ENCODE measurements at places on chromosomes 1 and 21.
A peak's percentile ranks its signal among the peaks of the same experiment; 100 is the strongest.

DNA sequence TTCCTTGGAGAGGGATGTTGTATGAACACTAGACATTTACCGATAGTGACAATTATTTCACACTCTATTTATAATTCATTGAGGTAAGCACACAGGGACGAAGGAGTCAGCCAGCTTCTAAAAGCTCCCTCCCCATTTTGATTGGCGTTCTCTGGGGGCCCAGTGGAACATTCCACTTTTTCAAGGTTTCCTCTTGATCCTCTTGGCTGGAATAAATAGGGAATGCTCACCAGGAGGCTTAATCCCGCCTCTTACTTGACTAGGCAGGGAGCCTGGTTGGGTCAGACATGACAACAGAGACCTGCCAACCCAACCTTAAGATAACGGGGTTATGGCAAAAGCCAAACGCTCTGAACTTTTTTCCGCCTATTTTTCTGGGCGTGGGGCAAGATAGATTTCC is 974 bp downstream of the ACTN2 start:
- no peak for DNase-seq

GRCh38 chr1:239268007-239268406 is 118.4 kb upstream of the CHRM3 start:
- no peak for DNase-seq

- DNase-seq, result no peak
Measured at GRCh38 chr1:59083946-59084865, 212.7 kb upstream of the FGGY start.

GRCh38 chr1:71778940-71779339 is 503.4 kb downstream of the NEGR1 start:
- DNase-seq, result no peak

- no peak for DNase-seq
Measured at GRCh38 chr1:41645062-41645461, 160.6 kb upstream of the EDN2 start.

GRCh38 chr1:94753171-94753972 is 66.8 kb upstream of the SLC44A3 start:
- DNase-seq, result no peak

DNA sequence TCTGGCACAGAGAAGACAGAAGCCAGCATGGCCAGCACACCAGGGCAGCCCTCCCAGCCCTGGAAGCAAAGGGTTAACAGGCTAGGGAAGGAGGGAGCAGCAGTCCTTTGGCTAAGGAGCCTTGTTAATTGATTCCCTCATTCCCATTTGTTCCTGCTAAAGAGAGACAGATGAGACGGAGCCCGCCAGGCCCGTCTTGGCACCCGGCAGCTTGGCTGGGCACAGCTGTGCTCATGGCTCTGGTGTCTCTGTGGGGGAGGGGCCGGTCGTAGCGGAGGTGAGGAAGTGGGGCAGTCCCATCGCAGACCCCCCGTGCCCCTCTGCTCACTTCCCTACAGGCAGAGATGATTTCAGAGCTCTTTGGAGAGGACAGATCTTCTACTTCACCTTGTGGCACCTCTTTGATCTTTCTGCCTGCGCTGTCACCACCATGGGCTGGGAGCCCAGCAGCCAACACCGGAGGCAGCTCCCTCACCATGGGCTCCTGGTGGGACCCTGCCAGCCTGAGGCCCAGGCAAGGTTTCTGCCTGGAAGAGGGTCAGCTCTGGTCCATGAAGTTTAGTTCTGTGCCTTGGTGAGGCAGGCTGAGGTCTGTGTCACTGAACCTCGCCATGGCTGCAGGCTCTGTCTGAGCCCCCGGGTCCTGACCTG is 38.0 kb downstream of the FOXO6 start:
- peak; percentile 100 for DNase-seq

DNA sequence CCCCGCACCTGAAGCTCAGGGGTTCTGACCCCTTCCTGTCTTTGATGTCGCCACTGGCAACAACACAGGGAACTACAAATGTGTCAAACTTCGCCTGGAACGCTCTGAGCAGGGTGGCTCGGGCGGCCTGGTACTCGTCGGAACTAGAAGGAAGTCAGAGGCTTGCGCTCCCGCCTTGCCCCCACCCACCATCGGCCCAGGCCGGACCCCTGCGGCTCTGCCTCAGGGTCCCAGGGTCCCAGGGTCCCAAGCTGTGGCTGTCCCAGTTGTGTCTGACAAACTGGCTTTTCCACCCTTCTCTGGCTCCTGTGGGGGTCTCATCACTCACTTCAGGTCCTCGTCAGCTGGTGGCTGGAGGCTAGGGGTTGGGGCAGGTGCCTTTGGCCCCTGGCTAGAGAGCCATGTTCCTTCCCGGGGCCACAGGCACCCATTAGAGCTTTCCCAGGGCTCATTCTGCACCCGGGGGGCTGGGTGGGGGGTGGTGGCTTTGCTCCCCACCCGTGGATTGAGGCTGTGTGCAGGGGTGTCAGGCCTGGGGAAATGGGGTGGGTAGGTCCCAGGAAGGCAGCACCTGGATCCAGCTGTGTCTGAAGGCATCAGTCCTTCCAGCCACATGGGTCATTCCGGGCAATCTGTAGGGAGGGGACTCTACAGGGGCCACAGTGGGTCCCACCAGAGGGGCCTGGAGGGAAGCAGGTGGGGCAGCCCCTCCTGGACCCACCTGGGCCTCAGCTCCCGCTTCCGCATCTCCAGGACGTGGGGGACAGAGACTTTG is 8.0 kb upstream of the TMEM52 start:
- DNase-seq, result no peak

DNA sequence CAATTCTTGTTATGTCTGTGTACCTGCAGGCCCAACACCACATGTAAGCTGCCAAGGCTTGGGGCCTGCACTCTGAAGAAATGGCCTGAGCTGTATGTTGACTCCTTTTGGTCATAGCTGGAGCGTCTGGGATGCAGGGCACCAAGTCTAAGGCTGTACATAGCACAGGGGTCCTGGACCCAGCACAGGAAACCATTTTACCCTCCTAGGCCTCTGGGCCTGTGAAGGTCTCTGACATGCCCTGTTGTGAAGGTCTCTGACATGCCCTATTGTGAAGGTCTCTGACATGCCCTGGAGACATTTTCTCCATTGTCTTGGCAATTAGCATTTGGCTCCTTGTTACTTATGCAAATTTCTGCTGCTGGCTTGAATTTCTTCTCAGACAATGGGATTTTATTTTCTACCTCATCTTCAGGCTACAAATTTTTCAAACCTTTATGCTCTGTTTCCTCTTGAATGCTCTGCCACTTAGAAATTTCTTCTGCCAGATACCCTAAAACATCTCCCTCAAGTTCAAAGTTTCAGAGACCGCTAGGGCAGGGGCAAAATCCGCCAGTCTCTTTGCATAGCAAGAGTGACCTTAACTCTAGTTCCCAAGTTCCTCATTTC is 246.7 kb upstream of the B3GALT2 start:
- no peak for DNase-seq

- no peak for DNase-seq
Measured at GRCh38 chr1:244447552-244447951, 4.2 kb downstream of the ADSS2 start.

DNA sequence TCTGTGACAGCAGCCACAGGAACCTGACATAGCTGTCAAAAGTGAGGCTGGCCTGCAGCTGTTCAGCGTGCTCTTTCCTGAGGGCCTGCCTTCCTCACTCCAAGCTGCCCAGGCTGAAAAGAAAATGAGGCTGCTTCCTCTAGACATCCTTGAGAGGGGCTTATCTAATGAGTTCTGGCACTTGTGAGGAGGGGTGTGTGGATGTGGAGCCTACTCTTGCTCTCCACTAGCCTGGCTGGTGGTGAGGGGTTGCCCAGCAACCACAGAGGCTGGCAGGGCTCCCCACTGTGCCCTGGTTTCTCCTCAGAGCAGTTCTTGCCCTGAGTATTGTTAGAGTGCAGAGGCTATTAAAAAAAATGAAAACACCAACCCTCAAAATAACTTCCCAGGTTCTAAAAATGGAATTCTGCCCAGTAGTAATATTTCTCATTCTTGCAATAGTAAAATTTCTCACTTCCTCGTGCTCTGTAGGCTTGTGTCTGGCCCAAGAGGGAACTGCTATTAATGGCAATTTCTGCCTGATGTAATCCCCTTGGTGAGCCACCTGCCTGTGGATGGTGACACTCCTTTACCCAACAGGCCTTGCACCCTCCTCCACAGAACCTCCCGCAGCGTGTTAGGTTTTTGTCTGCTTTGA is 52.6 kb upstream of the EPS8L3 start:
- DNase-seq, result no peak

- no peak for DNase-seq
Measured at GRCh38 chr1:183273300-183273699, 87.2 kb downstream of the LAMC2 start.

- no peak for DNase-seq
Measured at GRCh38 chr1:94326329-94326728, 88.9 kb upstream of the ARHGAP29 start.

DNA sequence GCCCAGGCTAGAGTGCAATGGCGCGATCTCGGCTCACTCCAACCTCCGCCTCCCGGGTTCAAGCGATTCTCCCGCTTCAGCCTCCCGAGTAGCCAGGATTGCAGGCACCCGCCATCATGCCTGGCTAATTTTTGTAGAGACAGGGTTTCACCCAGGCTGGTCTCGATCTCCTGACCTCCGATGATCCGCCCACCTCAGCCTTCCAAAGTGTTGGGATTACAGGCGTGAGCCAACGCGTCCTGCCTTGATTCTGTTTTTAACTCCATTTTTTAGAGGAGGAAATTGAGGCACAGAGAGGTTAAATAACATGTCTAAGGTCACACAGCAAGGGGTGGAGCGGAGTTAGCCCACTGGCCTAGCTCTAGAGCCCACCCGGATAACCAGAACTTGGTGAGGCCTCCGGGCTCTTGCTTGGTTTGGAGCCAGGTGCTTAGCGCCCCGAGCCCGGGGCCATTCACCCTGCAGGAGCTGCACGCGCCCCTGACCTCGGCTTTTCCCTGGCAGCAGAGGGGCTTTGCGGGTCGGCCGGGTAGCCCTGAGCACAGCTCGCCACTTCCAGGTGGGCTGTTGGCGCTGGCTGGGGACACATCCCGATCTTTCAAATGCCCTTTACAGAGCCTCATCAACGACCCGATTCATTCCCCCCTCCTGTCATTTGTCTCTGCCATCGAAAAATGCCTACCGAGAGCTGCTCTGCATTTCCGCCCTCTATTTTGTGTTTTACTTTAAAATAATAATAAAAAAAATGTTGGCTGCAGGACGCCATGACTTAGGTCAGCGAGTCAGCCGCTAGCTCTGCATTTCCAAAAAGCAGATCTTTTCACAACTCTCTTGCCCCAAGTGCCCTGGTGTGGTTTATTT is 11.2 kb downstream of the SIM2 start:
- DNase-seq, result no peak

GRCh38 chr1:1809489-1809888 is 31.2 kb upstream of the NADK start:
- no peak for DNase-seq

DNA sequence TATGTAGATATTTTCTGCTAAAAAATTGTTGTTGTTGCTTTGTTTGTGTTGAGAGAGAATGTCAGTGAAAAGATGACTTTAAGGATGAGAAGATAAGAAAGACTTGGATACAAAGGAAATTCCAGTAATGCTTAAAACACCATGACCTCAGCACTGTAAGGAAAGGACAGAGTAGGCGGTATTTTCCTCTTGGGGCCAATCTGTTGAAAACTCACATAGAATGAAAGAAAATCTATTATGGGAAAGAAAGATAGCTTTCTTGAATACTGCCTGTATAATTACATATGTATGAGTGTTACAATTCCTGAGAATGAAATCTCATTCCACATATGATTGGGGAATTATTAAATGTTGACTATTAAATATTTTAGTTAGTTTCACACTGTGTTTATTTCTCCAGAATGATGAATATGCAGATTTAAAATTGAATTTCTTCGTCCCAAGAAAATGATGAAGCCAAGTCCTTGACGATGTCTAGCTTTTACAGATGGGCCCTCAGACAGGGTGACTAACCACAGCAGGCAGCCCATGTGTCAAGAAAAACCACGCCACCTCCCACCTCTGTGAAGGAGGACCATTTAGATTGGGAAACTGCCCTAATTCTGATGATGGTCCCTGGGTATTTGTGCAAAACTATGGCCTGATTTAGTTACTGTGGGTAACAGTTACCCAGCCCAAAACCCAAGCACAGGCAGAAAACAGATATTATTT is 49.7 kb upstream of the LMO4 start:
- DNase-seq, result no peak

GRCh38 chr1:219490566-219490965 is 122.3 kb downstream of the ZC3H11B start:
- no peak for DNase-seq

DNA sequence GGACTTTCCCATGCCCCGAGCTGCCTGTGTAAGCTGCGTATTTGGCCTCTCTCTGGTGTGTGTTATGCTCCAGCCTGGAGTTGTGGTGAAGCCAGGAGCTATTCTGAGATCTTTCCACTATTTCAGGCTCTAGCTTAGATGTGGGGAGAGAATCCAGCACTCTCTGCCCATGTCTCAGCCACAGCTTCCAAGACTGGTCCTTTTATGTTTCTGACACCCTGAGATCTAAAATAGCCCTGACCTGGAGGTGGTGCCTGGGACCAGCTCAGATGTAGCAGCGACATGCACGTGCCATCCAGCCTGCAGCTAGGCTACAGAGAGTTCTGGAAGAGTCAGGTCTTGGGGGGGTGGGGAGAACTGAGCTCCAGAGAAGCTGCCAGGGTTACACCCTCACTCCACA is 76.5 kb downstream of the TENT5C start:
- DNase-seq, result no peak

- DNase-seq, result no peak
Measured at GRCh38 chr21:33101300-33101911, 31.5 kb downstream of the OLIG1 start.

DNA sequence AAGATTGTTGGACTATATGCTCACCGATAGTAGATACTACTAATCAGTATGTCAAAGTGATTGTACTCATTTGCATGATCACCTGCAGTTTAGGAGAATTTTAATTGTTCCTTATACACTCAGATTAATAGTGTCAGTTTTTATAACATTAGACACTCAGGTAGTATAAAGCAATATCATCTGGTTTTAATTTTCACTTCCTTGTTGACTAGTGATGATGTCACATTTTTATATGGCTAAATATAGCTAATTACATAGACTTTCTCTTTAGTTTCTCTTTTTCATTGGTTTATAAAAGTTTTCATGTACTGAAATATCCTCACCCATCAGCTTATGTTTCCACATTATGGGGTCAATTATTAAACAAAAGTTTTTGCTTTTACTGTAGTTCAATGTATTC is 1332.4 kb upstream of the ADGRL2 start:
- DNase-seq, result peak; percentile 70

- DNase-seq, result no peak
Measured at GRCh38 chr1:203081465-203082230, 4.2 kb downstream of the MYOG start.

DNA sequence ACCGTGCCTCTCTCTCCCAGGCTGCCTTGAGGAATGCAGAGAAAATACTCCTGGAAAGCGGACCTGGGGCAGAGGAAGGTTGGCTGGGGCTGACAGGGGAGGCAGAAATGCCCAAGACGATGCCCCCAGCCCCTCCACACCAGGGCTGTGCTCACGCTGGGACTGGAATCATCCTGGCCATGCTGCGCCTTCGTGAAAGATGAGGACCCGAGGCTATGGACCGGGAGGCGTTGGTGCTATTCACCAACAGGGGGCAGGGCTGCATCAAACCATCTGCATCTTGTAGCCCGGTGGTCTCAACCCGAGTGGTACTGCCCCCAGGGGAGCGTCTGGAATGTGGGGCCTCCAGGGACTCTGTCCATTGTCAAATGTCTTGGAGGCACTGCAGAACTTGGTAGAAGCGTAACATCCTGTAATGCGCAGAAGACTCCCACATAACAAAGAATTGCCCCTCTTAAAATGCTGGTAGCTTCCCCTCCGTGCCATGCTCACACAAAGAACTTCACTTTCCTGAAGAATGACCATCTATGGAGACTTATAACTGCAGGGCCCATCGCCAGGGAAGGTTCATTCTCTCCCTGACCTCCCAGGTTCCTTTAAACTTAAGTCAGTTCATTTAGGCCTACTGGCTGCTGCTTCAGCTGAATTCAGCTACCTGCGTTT is 251.2 kb downstream of the RRAGC start:
- DNase-seq, result no peak
